ENCODE measurements at places on chromosomes 11 and 22. TPM values are rescaled to one million over a fixed set of nuclear protein-coding genes. Genes with fewer than 3 reads are reported as not detected.

PLAAT2 gene
- not detected for total RNA-seq

CWF19L2 gene
- 20.3 TPM for total RNA-seq

UPK2 gene
- total RNA-seq: 0.44 TPM

LIMK2 gene
- total RNA-seq: 38.9 TPM

TBX10 gene
- total RNA-seq: not detected

DNA sequence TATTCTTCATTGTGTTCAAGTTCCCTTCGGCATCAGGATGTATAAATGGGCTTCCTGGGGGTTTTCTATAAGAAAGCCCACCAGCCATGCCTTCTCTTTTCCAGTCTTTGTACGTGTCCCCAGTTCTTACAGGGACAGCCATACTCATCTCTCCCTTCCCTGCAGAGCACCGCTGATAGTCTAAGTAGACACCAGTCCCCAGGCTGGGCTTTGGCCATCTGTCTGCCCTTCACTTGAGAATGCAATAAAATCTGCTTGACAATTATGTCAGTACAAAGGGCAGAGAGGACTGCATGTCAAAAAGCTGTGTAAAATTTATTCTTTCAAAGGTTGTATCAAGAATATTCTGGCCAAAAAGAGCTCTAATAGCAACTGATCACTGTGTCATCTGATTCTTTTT, 27.3 kb downstream of the NTM start:
- no peak overlapping the region for H3K27ac ChIP-seq
- H3K27me3 ChIP-seq: no peaks in the 10 kb centered on the region
- no peaks in the 10 kb centered on the region for H3K36me3 ChIP-seq
- no peak overlapping the region for H3K4me3 ChIP-seq

- no peak overlapping the region for H3K27ac ChIP-seq
- peaks cover 8% of the 10 kb centered on the region for H3K27me3 ChIP-seq
- H3K4me1 ChIP-seq: peaks cover 16% of the 10 kb centered on the region
- H3K36me3 ChIP-seq: no peaks in the 10 kb centered on the region
- DNase-seq: no peak
Observed at GRCh38 chr11:77589181-77589520, 602 bp upstream of the AQP11 start.

- H3K27ac ChIP-seq: peak overlapping the region; percentile 50
- H3K4me1 ChIP-seq: no peaks in the 10 kb centered on the region
Observed at GRCh38 chr11:34492806-34493414, 20.7 kb downstream of the ELF5 start.

- DNase-seq: no peak
- no peaks in the 10 kb centered on the region for H3K27me3 ChIP-seq
- no peaks in the 10 kb centered on the region for H3K4me1 ChIP-seq
- no peak overlapping the region for H3K4me3 ChIP-seq
- no peaks in the 10 kb centered on the region for H3K36me3 ChIP-seq
- H3K27ac ChIP-seq: no peak overlapping the region
Observed at GRCh38 chr11:27660171-27660570, 40.1 kb downstream of the BDNF start.

GRCh38 chr11:2303627-2304505, 2.1 kb downstream of the TSPAN32 start:
- H3K4me3 ChIP-seq: peak overlapping the region; percentile 100
- peaks cover 9% of the 10 kb centered on the region for H3K36me3 ChIP-seq
- peak; percentile 39 for DNase-seq
- peaks cover 28% of the 10 kb centered on the region for H3K4me1 ChIP-seq
- no peaks in the 10 kb centered on the region for H3K27me3 ChIP-seq
- H3K27ac ChIP-seq: peak overlapping the region; percentile 98
